ENCODE measurements at places on chromosomes 2 and 18.
A peak's percentile ranks its signal among the peaks of the same experiment; 100 is the strongest.

- peak; percentile 92 for DNase-seq
These were observed 51.6 kb upstream of the CCBE1 start for GRCh38 chr18:59748628-59749360.

GRCh38 chr2:38797953-38798352, 19.9 kb downstream of the GEMIN6 start:
- DNase-seq = no peak

GRCh38 chr2:171416009-171416926, 17.5 kb downstream of the METTL8 start:
- DNase-seq = peak; percentile 98

DNA sequence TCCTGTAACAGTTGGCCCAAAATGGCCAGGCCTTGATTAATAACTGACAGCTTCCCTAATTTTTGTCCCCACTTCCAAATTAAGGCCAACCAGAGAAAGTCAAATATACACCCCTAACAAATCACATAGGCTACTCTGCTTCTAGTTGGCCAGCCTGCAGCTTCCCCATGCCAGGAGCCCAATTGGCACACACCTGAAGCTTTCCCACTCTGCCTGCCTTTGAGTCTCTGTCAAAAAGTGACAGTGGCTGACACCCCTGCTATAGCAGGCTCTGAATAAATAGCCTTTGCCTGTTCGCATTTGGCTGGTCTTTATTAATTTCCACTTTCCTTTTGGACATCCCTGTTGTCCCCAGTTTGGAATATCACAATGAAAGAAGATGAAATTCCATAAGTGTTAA, 256.6 kb upstream of the NCKAP5 start:
- no peak for DNase-seq

- DNase-seq = no peak
These were observed 14.4 kb downstream of the COPS9 start for GRCh38 chr2:240121675-240122074.

DNA sequence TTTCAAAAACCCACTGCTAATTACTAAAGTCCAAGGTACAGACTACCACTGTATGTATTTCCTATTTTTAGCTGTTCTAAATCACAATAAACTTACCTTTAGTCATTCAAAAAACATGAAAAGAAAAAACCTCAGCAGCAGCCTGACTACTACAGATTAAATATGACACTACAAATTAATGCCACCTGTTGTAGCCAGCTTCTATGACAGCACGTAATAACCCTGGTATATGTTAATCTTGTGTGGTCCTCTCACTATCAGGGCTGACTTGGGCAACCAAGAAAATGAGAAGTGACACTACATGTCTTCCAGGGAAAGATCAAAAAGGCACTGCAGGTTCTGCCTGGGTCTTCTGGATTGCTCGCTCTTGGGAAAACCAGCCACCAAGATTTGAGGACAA, 90.6 kb upstream of the FAM124B start:
- DNase-seq = no peak

- DNase-seq = peak; percentile 50
These were observed 69.8 kb downstream of the REV1 start for GRCh38 chr2:99420031-99420430.

- peak; percentile 68 for DNase-seq
These were observed 116.9 kb downstream of the TPGS2 start for GRCh38 chr18:36711813-36712444.

GRCh38 chr2:108324531-108325255, 36.0 kb downstream of the SULT1C2 start:
- peak; percentile 88 for DNase-seq

- no peak for DNase-seq
These were observed 46.8 kb downstream of the MRPS5 start for GRCh38 chr2:95074663-95075439.

DNA sequence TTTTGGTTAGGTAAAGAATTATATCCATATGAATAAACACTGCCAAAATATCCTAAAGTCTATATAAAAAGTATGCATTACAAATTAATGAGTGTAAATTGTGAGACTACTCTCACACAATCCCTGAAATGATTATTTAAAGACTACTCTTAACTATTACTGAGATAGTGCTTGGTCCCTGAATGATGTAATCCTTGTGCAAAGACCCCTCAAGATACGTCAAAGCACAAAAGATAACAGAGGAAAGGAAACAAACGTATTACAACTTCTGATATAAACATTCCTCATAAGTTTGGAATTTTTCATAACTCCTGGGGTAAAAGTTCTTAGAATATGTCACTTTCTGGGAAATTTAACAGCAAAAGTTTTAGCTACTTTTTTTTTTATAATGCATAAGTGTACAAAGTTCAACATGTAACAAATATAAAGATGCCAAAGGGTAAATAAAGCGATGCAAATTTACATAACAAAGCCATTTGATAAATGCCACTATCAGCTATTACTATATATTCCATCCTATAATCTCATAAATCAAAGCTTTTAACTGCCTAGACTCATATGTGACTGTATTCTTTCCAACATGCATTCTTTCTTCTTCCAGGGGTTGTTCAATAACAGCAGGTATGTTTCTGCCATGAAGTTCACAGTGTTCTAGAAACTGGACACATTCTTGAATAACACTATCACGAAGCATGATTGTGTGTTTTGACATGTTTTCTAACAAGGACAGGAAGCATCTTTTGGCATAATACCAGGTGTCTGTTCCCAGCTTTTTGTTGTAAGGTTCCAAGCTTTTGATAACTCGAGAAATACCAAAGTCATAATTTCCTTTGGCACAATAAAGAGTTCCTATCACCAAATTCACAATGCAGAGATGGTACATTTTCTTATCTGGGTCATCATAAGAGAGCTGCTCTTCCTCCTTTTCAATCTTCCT, 158.0 kb downstream of the AGPS start:
- no peak for DNase-seq

DNA sequence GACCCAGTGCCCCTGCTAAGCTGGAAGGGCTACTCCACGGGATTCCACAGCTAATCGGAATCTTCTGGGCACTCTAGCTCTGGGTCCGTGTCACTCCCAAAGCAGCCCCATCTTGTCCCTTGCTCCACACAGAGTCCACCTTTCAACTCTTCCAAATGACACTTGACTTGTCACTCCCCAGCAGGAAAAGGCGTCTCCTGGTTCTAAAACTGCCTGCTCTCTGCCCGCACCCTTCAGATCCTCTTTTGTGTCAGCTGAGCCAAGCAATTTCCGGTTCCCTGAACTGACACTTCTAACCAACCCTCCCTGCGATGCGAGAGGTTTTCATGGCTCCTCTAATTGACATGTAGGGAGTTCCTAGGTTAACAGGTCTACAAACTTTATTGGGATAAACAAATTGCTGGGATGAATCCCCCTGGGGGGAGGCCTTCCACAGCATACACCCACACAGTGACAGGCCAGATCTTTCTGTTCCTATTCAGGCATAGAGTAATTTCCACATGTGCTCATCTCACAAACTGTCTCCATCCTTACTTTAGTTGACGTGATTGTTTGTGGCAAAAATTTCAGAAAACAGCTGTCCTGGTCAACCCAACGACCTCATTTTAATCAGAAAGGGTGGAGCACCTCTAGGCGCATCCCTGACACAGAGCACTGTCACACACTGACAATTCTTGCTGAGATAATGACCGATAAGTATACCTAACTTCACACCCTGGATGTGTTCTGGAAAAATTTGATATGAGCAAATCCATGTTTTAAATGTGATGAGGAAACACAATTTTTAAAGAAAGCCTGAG, 104.9 kb downstream of the RBMS1 start:
- DNase-seq = no peak

GRCh38 chr2:191103774-191104173, 47.0 kb downstream of the STAT4 start:
- DNase-seq = no peak

- peak; percentile 17 for DNase-seq
These were observed 81.4 kb upstream of the GATA6 start for GRCh38 chr18:22088029-22088428.

GRCh38 chr2:207770602-207771404, 1.1 kb upstream of the FZD5 start:
- no peak for DNase-seq

GRCh38 chr18:59967878-59968277, 68.1 kb downstream of the PMAIP1 start:
- no peak for DNase-seq

- no peak for DNase-seq
These were observed 17.1 kb downstream of the GYPC start for GRCh38 chr2:126672980-126673605.

Measured in iris pigment epithelial cell (primary cell).